WTC11 (cell line): ENCODE measurements at places on chromosomes 7 and 10.

- peak; percentile 59 for DNase-seq
These were observed 11.9 kb upstream of the XPNPEP1 start for GRCh38 chr10:109934958-109935793.

DNA sequence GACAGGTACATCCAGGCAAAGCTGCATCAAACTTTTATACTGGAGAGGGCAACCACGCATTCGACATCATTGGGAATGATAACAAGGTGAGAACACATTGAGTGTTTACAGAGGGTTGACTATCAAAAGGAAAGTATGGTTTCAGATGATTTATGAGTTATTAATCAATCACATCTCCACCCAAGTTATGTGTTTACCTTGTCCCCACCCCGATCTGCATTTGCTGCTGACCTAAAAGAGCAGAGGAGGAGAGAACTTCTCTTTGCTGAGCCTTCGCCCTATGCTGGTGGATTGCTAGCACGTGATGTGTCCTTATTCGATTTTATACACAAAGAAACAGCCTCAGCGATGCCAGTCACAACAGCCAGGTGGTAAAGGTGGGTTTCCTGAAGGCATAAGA is at the start of gene MSMB:
Gene MSMB, minus strand, starts transcription at position 9 of the 400 bp plus-strand sequence. CDS start 32 bp downstream, outside the sequence.
- no peak for DNase-seq

DNA sequence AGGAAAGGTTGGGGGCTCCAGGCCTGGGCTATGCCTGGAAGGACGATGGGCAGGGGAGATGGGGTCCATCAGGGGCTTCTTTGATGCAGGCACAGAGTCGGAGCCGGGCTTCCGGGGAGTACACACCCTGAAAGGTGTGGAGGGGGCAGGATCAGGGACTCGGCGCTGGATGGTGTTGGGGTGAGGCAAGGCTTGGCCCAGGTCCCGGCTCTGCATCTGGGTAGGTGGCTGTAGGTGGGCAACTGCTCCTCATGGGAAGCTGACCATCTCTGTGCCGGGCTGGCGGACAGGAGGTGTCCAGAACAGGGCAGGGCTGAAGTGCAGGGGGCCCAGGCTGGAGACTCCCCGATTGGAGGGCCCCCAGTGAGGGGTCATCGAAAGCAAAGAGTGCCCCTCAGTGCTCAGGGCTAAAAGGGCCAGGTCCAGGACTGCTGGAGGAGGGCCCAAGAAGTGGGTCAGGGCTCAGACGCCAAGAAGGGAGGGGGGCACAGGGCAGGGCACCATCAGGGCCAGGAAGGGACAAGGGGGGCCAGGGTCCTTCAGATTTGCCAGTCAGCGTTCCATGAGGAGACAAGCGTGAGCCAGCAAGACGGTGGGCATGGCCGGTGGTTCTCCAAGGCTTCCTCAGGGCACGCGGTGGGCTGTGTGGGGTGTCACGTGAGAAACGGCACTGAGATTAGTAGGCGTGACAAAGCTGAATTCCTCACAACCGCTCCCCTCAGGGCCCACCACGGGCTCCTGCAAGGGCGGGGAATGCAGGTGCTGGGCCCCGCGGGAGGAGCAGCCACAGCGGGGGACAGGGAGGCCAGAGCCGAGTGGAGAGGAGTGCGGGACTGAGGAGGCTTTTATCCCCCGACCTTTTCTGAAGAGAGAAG is 97.0 kb downstream of the BMS1 start:
- no peak for DNase-seq

GRCh38 chr7:63093481-63093880 is 905.2 kb upstream of the ZNF722 start:
- no peak for DNase-seq

- no peak for DNase-seq
These were observed 54.5 kb upstream of the RAB18 start for GRCh38 chr10:27449571-27449970.

DNA sequence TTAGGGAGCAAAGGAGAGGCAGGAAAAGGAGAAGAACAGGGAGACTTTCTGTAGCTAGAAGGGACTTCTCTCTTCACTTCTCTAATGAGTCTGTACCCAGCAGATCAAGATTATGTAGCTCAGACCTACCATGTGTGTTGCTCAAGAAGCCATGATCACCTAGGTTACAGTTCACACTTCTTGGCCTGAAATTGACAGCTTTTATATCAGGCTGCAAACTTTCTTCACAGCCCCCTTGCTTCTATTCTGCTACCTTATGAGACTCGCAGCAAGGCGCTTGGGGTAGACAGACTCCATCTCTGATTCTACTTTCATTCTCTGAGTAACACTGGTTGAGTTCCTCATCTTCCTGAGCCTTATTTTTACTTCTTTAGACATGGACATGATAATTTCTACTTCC is 19.6 kb upstream of the GIMAP2 start:
- no peak for DNase-seq

- no peak for DNase-seq
These were observed 122.4 kb downstream of the ZNF248 start for GRCh38 chr10:37734971-37735370.

- peak; percentile 80 for DNase-seq
These were observed at the start of gene JAZF1 for GRCh38 chr7:28180364-28181147. TSS of gene JAZF1 (minus strand) at chr7:28180795.

GRCh38 chr7:112064627-112065385 is 141.4 kb downstream of the DOCK4 start:
- no peak for DNase-seq

DNA sequence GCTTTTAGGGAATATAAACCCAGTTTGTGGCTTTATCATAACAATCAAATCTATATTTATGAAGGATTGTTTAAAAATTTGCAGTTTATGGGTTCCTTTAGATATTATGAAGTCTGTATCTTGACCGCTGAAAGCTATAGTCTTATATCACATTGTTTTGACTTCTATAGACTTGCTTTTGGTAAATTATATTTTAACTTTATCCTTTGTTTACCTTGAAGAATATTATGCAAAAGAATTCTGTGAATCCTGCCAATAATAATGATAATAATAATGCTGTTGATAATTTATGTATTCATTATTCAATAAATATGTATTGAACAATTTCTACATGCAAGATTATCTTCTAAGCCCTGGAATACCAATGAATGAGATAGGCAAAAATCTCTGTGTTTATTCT is 101.9 kb upstream of the MTPN start:
- DNase-seq, result no peak

GRCh38 chr7:156122752-156123354 is 310.6 kb upstream of the SHH start:
- DNase-seq, result no peak

GRCh38 chr10:129258283-129258923 is 208.6 kb upstream of the MGMT start:
- DNase-seq, result no peak

DNA sequence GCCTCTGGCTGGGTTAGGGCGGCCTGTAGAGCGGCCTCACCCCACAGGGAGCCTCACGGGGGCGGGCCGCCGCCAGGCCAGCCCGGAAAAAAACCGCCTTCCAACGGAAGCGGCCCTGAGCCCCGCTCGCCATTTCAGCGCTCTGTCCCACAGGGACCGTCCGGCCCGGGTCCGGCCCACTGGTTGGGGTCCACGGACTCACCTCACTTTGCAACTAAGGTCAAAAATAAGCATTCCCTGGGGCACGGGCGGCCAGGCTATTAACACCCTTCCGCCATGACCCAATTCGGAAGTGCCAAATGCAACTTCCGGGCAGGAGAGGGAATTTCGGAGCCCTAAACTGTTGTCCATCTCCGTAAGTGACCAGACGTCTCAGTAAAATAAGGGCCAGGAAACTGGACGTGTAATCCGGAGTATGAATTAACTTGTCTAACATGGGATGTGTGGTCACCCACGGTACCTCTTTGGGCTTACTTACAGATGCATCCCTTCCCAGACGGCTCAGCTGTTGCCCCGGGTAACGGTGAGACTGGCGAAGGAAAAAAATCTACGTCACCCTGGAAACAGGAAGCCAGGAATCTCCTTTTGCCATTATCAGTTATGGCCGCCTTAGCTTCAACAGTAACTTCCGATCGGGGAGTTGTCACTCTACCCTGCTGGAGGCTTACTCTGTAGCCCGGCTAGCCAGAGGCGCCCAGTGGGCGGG is at the start of gene BBIP1:
Gene BBIP1, minus strand, starts transcription at position 538 of the 706 bp plus-strand sequence. CDS start 1,023 bp downstream, outside the sequence.
- no peak for DNase-seq

DNA sequence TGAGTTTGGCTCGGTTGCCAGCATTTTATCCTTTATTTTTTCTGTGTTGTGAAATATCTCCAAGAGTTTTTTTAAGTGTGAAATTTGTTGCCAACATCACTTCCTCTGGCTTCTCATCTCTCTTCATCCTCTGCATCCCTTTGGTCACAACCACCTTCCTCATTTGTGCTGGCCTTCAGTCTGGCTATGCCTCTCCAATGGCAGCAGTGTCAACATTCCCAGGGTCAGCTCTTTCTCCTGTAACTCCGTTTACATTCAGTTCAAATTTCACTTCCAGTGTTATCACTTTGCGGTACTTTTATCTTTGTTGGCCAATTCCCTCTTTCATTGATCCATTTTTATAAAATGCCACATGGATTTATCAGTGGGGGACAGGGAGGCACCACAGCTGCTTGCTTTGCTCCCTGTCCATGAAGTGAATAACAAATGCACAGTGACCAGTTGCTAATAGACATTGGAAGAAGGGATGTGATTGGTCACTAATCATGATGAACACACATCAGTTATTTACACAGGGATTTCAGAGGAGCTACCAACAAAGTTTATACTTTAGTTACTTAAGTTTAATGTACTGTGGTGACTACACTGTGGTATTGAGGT is 311.4 kb upstream of the LRGUK start:
- no peak for DNase-seq

DNA sequence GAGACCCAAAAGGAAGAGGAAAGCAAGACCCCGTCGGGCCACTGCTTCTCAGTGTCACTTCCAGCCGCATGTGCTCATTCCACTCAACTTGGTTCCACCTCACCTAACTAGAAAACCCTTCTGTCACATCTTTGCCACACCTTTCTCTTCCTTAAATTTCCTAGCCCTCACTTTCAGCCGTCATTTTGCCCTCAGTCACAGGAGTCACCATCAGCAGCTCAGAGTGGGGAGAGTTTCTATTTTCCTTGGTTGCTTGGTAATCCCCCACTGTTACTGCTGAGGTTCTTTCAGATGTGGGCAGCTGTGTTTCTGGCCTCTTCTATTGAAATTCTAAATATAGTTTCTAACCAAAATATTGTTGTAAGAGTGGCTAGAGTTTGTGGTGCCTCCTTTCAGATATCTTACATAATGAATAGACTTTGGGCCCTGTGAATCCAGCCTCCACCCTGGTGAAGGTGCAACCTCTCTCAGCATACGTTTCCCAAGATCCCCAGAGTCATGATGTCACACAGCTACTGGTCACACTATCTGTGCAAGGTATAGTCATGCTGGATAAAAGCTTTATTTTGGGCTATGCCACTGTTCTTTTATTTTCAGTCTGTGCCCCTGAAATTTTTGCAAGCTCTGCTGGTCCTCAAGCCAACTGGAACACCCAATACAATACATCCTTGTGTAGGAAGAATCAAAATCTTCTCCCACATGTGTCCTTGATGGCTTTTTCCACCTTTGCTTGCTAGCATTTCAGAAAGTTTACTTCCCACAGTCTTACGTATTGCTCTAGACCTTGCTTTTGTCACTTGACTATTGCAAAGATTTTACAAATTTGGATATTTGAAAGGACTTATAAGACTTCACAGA is 9.2 kb downstream of the AGBL3 start:
- DNase-seq, result no peak

- no peak for DNase-seq
These were observed 3.3 kb downstream of the LBX1 start for GRCh38 chr10:101225846-101226421.

- DNase-seq, result no peak
These were observed 36.0 kb upstream of the LAMB1 start for GRCh38 chr7:108038986-108039385.

DNA sequence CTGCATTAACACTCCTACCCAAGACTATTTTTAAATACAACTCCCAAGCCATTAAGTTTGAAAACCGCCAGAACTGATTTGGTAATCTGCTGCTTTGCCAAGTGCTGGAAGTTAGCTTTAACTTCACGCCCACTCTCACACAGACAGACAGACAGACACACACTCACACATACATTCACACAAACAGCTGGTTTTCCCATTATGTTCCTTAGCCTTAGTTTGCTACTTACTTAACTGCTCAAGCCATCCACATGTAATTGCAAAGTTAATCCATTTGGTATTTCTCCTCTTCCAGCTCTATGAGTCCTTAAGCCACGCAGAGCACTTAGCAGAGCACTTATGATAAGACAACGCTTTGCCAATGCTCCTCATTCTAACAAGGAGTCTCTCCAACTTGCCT is 8.3 kb downstream of the COBL start:
- no peak for DNase-seq

GRCh38 chr10:126499744-126500143 is 111.5 kb upstream of the ADAM12 start:
- DNase-seq, result no peak

DNA sequence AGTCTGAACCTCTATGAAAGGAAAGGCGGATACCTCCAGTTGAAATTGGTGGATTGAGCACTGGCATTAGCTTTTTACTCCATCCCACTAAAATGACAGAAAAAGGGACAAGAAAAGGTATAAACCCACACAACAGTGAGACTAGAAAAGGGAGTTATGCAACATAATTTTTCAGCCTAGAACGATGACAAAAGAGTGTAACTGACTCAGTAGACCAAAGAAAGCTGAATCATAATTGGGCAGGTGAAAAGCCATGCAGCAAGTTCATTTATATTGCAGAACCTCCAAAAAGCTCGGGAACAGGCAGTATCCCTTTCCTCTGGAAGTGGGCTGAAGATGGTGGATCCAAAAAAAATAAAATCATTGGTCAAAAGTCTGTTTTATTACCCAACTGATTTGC is 30.5 kb upstream of the ZCCHC24 start:
- DNase-seq, result no peak

- DNase-seq, result no peak
These were observed 26.4 kb downstream of the SLC29A4 start for GRCh38 chr7:5309146-5309545.

GRCh38 chr10:130333185-130333584 is 197.0 kb downstream of the GLRX3 start:
- DNase-seq, result no peak

- DNase-seq, result no peak
These were observed 530.2 kb upstream of the FZD8 start for GRCh38 chr10:36171953-36172940.

- no peak for DNase-seq
These were observed 286.7 kb downstream of the FZD1 start for GRCh38 chr7:91550931-91551330.

- DNase-seq, result no peak
These were observed 264.6 kb downstream of the DGKB start for GRCh38 chr7:14637968-14638367.

DNA sequence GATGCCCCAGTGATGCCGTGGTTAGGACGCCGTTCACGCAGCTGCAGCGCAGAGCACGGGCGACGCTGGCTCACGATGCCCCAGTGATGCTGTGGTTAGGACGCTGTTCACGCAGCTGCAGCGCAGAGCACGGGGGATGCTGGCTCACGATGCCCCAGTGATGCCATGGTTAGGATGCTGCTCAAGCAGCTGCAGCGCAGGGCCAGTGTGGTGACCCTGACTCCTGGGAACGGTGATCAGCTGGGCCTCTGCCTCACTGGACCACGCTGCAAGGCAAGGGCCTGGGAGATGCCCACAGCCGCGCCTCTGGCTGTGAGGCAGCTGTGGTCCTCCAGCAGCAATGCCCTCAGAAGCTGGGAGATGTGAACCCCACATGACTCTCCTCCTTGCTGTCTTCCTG is 280.6 kb downstream of the DNAJB6 start:
- no peak for DNase-seq
